Activated T-cell treated with anti-CD3 and anti-CD28 coated beads, Interleukin-2, amount 50 U/mL, for 72 hours (primary cell): ENCODE measurements at places on chromosomes 6 and 20.

DNA sequence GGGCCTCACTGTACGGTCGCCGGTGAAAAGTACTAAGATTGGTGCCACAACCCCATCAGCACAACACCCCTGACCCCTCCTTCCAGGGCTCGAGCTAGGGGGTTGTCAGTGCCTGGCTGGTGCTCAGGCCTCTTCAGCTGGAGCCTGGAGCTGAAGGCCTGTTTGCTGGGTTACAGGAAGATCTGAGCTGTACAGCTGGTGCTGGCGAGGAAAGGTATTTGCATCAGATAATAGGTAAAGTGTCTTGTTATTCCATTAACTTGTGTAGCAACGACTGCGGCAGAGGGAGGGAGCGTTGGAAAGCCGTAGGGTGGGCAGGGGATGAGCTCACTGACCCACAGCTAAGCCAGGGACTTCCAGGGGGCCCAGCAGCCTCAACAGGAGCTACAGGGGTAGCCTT, 15.8 kb upstream of the SIRPA start:
- DNase-seq: no peak

GRCh38 chr6:101391772-101392585, 1.5 kb upstream of the GRIK2 start:
- DNase-seq: no peak

DNA sequence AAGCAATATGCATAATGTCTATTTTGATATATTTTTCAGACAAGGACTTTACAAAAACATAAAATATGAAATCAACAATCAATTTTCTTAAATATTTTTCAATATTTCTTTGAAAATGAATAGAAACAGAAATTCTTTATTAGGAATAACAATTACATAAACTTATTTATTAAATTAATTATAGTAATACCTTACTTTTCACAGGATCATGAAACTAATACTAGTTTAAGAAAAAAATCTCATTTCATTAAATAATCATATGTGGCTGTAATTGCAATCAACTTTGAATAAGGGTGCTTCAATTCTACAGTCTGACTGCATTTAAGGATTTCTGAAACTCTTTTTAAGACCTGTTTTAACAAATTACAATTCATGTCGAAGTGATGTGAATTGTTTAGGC, 26.6 kb downstream of the EPHA7 start:
- DNase-seq: no peak

DNA sequence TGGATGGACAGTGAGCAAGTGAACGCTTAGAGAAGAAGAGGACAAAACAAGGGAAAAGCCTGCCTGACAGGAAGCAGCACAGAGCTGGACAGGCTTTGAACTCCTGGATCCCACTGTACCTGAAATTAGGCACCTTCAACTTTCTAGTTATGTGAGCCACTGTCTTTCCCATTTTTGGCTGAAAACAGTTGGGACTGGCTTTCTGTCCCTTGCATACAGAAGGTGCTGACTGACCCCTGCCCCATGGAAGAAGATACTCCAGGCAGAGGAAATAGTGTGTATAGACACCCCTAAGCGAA, 122.8 kb downstream of the CEBPB start:
- DNase-seq: no peak

DNA sequence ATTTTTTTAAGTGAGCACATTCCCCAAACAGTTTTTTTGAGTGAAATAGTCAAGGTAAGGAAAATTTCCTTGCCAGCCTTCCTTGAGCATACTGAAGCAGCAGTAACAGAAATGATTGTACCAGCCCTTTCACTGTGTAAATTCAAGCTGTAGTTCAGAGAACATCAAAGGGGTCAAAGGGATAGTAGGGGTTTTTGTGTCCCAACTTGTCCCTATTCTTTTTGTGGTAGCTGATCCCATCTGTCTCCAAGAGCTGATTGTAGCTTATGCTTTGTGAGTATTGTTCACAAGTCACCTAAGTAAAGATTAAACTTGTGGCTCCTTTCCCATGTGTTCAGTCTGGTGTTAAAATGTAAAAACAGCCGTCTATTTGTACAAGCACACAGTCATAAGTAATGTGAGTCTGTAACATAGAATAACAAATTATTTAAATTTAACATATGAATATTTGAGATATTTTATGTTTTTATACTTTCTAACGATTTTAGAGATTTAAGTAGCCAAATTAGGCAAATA, 185.0 kb downstream of the CENPW start:
- DNase-seq: no peak

DNA sequence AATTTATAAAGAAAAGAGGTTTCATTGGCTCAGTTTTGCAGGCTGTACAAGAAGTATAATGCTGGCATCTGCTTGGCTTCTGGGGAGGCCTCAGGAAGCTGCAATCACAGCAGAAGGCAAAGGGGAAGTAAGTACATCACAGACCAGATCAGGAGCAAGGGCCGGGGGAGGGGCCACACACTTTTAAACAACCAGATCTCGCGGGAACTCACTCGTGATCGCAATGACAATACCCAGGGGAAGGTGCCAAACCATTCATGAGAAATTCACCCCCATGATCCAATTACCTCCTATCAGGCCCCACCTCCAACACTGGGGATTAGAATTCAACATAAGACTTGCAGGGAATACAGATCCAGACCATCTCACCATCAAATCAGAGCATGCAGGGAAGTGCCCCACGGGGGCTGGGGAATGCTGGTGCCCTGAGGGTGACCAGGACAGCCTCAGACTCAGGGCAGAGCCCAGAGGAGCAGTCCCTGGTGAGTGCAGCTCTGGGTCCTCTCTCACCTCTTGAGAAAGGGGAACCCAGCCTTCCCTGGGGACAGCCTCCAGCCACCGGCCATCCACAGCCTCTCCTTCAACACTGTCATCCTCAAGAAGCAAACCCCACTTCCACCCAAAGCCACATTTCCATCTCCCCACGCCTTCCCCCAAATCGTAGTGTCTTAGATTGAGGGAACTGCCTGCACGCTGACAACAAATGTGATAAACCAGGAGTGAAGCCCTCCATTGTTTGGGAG, 80.7 kb downstream of the ANKRD60 start:
- DNase-seq: no peak

GRCh38 chr6:40957616-40958492, 81.2 kb downstream of the UNC5CL start:
- no peak for DNase-seq

DNA sequence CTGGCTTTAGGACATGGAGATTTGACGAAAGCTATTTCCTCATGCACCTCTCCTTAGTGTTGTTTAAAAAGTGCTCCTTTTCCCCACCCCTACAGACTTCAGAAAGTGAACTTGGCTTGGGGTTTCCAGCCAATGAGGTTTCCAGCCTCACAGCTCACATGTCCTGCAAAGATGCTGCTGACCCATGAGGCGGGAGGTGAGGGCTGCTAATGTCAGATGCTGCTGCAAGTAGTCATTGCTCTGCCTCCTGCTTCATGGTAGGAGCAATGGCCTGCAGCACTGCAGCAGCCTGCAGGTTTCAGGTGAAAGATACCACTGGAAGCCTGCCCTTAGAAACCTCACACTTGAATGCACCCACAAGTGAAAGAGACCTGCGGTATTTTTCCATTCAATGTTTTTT, 112.8 kb downstream of the LAMP5 start:
- DNase-seq: no peak

GRCh38 chr6:153553627-153554026, 422.5 kb upstream of the RGS17 start:
- DNase-seq: no peak

DNA sequence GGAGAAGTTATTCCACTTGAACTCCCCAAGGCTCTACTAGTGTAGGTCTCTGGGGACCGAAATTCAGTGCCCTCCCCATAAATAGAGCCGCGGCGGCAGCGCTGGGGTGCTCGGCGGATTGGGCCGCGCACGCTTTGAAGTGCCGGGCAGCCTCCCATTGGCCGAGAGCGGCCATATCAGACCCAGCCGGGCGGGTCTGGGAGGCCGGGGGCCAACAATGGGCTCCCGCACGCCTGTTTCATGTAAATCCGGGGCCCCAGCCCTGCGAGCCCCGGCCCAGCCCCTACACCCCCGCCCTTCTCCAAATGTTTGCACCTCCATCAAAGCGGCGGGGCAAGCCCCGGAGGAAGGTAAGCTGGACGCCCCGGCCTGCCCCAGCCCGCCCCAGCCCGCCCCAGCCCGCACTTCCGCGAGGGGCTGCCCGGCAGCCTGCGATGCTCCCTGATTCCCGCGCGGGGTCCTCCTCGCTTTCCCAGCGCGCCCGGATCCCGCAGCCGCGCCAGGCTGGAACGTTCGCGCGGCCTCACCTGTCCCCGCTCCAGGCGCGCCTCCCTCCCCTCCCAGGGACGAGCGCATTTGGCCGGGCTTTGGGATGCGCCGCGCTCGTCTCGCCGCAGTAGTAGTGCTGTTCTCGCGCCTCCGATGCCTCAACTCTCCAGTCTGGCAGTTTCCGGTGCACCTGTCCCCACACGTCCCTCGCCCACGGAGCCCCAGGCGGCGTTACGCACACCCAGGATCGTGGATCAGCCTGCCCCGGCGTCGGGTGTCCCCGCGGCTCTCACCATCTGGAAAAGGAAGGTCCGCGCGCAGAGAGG, at the start of gene TBXT:
TBXT (minus strand) TSS at position 51 of the 815 bp plus-strand sequence. CDS start 260 bp downstream, outside the sequence.
- DNase-seq: no peak

DNA sequence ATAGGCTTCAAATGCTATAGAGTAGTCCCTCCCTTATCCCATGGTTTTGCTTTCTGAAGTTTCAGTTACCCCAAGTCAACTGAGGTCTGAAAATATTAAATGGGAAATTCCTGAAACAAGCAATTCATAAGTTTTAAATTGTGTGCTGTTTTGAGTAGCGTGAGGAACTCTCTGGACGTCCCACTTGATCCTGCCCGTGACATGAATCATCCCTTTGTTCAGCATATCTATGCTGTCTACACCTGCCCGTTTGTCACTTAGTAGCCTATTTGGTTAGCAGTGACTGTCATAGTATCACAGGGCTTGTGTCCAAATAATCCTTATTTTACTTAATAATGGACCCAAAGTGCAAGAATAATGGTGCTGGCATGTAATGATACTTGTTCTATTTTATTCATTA, 5.0 kb downstream of the PCMT1 start:
- DNase-seq: no peak

DNA sequence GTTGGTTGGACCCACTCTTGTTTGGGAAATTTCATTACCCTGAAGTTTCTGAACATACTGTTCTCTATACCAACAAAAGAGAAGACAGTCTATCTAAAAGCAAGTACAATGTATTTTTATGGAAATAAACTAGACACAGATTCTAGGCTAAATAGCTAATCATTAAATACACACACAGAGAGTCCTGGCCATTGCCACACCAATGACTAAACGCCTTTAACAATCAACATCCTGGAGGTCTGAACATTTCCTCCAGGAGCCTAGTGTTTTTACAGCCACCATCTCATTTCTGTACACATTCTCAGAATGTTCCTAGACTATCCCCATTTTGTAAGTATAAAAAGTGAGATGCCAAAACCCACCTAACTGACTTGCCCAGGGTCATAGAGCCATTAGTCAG, 141.6 kb upstream of the RREB1 start:
- no peak for DNase-seq

- no peak for DNase-seq
Measured at GRCh38 chr6:137150072-137150471, 23.4 kb downstream of the IL22RA2 start.

DNA sequence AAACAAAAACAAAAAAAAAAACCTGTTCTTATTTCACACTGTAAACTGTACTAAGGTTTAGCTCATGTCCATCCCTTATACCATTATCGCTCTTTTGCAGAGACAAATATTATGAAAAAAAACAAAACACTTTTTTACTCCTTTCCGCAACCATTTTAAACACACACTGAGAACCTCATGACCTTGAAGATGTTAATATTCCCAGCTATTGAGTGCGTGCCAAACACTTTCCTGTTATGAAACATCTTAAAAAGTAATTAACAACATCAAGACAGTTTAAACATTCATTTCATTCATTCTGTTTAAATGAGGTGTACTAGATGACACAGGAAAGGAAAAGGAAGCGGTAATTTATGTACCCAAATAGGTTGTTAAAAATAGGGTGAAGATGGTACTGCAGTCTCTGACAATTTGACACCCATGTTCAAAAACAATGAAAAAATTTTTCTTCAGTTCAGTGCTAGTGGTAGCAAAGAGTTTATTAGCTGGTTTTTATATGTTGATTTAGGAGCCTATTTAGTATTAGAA, 3.9 kb upstream of the ARHGAP18 start:
- no peak for DNase-seq

DNA sequence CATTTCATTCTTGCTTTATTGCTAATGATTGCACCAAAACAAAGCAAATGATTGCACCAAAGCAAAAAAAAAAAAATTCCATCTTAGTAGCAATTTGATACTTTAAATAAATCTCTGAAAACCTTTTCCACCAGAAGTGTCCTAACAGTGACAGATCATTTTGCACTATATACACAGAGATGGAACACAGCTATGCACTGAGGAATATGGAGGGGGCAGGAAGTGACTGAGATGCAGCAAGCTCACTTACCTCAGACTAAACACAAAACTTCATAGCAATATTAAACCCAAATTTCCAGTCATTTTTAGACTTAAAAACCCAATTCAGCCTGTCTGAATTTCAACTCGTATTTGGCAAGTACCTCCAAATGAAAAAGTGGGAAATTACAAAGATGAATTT, 41.2 kb downstream of the HIVEP2 start:
- no peak for DNase-seq

DNA sequence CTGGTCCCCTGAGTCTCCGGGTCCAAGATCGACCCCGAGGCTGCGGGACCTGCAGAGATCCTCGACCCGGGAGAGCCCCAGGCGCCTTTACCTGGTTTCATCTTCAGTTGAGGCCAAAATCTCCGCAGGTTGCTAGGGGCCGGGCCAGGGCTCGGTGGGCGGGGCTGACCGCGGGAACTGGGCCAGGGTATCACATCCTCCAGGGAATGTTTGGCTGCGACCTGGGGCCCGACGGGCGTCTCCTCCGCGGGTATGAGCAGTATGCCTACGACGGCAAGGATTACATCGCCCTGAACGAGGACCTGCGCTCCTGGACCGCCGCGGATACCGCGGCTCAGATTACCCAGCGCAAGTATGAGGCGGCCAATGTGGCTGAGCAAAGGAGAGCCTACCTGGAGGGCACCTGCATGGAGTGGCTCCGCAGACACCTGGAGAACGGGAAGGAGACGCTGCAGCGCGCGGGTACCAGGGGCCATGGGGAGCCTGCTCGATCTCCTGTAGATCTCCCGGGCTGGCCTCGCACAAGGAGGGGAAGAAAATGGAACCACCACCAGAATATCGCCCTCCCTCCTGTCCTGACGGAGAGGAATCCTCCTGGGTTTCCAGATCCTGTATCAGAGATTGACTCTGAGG, 53.8 kb upstream of the POLR1H start:
- DNase-seq: no peak

DNA sequence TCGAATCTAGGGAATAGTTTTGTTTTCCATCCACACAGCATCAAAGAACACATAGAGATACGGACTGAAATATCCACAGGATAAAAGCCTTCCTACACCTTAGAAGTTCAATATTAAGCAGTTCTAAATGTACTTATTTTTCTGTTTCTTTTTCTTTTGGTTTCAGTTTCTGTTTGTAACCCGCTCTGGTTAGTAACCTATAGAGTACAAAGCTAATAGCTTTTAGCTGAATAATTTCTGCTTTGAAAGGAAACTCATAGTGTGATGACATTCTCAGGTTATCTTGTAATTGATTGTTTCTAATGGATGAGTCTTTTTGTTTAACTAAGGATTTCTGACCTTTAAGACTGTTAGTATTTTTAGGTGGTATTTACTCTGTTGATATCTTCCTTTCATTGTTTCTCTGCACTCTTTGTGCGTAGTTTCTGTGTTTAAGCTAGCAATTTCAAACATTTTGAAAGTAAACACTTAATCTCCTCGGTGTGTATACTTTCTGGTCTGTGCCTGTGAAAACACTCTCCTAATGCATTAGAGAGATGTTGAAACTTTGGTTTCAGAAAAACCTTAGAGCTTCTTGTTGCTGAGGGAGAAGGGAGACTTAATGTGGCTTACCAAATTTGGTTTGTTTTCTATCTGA, 385.5 kb downstream of the HDGFL1 start:
- DNase-seq: no peak

GRCh38 chr6:32982702-32983492, 14.5 kb downstream of the BRD2 start:
- no peak for DNase-seq
